Heart left ventricle (tissue), 16 donors: ENCODE measurements at places on chromosomes 12 and 14. TPM values are rescaled to one million over a fixed set of nuclear protein-coding genes. Genes with fewer than 3 reads are reported as not detected.

GRCh38 chr14:71534506-71534905 lies 397.7 kb upstream of the RGS6 start:
- no peak for DNase-seq
- H3K27ac ChIP-seq, result no peak overlapping the region
- H3K36me3 ChIP-seq, result no peaks in the 10 kb centered on the region
- no peaks in the 10 kb centered on the region for H3K27me3 ChIP-seq
- no peak overlapping the region for H3K4me3 ChIP-seq
- H3K4me1 ChIP-seq, result peaks cover 7% of the 10 kb centered on the region

GRCh38 chr12:89363582-89363981 lies 11.3 kb upstream of the DUSP6 start:
- H3K27ac ChIP-seq, result peak overlapping the region; percentile 10
- no peaks in the 10 kb centered on the region for H3K36me3 ChIP-seq
- DNase-seq, result no peak
- H3K4me3 ChIP-seq, result no peak overlapping the region
- H3K27me3 ChIP-seq, result no peaks in the 10 kb centered on the region

GRCh38 chr12:107258780-107259179 lies 165.4 kb upstream of the CRY1 start:
- H3K36me3 ChIP-seq, result no peaks in the 10 kb centered on the region
- no peaks in the 10 kb centered on the region for H3K27me3 ChIP-seq

DNA sequence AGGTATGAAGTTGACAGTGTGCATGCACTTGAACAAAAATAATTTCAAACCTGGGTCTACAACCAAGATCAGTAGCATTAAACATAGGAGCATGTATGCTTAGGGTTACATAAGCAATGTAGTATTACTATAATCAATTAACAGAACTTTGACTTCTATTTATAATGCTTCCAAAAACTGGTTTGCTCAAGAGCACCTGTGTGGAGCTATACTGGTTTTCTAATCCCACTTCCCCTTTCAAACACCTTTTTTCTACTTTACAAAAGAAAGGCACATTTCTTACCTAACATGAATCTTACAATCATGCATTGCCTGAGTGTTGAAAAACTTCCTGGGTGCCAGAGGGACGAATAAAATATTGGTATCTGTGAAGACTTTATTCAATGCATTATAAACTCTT lies 72.7 kb downstream of the EFCAB11 start:
- DNase-seq, result no peak
- H3K27ac ChIP-seq, result no peak overlapping the region
- H3K27me3 ChIP-seq, result no peaks in the 10 kb centered on the region
- H3K4me1 ChIP-seq, result no peaks in the 10 kb centered on the region
- H3K4me3 ChIP-seq, result no peak overlapping the region
- H3K36me3 ChIP-seq, result no peaks in the 10 kb centered on the region

DNA sequence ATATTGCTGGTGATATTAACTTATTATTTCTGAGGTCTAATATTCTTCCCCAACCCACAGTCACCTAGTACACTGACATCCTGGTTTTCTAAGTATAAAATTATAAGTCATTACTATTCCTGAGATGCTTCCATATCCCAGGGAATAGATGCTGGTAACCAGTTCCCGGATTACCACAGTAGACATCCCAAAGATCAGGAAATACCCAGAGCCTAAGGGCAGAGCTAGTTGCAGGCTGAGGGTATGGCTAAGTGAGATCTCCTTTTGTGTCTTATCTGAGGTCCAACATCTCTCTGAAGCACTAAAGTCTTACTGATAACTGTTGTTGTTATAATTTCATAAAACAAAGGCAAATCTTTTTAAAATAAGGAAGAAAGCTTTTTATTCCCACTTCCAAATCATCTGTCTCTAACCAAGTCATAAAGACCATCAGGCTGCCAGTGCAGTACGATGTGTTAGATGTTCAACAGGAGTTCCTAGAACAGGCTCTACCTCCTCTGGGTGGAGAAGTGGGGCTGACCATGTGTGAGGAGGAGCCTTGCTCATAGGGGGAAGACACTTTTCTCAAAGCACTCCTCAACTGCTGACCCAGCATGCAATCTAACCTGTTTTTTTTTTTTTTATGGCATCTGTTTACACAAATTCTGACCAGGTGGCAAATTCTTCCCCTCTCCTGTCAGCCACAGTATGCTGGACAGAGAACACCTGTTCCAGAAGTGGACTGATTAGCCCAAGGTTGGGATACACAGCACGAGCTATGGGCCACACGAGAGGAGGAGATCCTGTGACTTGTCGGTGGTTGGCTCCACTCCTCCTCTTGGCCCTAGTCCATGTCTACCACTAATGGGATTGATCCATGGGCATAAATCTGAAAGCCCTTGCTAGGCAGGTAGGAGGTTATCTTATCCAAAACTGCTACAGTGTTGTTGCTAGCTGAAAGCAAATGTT lies 16.1 kb upstream of the GRIP1 start:
- no peak overlapping the region for H3K4me3 ChIP-seq
- no peak for DNase-seq
- no peaks in the 10 kb centered on the region for H3K27me3 ChIP-seq
- H3K36me3 ChIP-seq, result no peaks in the 10 kb centered on the region

- H3K27me3 ChIP-seq, result no peaks in the 10 kb centered on the region
- no peak for DNase-seq
- H3K27ac ChIP-seq, result no peak overlapping the region
- no peak overlapping the region for H3K4me3 ChIP-seq
- no peaks in the 10 kb centered on the region for H3K4me1 ChIP-seq
- no peaks in the 10 kb centered on the region for H3K36me3 ChIP-seq
Observed at GRCh38 chr12:93844164-93844784, 167.1 kb downstream of the CRADD start.

The MMP19 gene
- 16.1 TPM for total RNA-seq

The RAD51B gene
- 1.5 TPM for total RNA-seq

The NINJ2 gene
- 3.4 TPM for total RNA-seq

The FAIM2 gene
- total RNA-seq, result 15.0 TPM
